ENCODE measurements at places on chromosomes 2 and 18. TPM values are rescaled to one million over a fixed set of nuclear protein-coding genes. Genes with fewer than 3 reads are reported as not detected.

The TMEM18 gene
- total RNA-seq, result 50.6 TPM

The VAMP5 gene
- 0.15 TPM for total RNA-seq

The GREB1 gene
- 3.2 TPM for total RNA-seq

The MRO gene
- total RNA-seq, result 0.36 TPM

The PRKCE gene
- total RNA-seq, result 13.1 TPM

The KIAA1328 gene
- total RNA-seq, result 1.5 TPM

The ASB18 gene
- total RNA-seq, result not detected

The THSD7B gene
- not detected for total RNA-seq

The SAG gene
- not detected for total RNA-seq

The CAPN13 gene
- total RNA-seq, result 0.10 TPM

The CRYGD gene
- not detected for total RNA-seq

The TRAPPC8 gene
- 12.1 TPM for total RNA-seq

The MC2R gene
- not detected for total RNA-seq

The MATN3 gene
- 12.5 TPM for total RNA-seq

The SERPINB11 gene
- not detected for total RNA-seq

The SP140 gene
- total RNA-seq, result 0.24 TPM

The ALPP gene
- 0.37 TPM for total RNA-seq

All from A549 treated with DMSO at 1 μM for 4 hours (cell line).